ENCODE measurements at places on chromosomes 1 and 21. TPM values are rescaled to one million over a fixed set of nuclear protein-coding genes. Genes with fewer than 3 reads are reported as not detected.

DNA sequence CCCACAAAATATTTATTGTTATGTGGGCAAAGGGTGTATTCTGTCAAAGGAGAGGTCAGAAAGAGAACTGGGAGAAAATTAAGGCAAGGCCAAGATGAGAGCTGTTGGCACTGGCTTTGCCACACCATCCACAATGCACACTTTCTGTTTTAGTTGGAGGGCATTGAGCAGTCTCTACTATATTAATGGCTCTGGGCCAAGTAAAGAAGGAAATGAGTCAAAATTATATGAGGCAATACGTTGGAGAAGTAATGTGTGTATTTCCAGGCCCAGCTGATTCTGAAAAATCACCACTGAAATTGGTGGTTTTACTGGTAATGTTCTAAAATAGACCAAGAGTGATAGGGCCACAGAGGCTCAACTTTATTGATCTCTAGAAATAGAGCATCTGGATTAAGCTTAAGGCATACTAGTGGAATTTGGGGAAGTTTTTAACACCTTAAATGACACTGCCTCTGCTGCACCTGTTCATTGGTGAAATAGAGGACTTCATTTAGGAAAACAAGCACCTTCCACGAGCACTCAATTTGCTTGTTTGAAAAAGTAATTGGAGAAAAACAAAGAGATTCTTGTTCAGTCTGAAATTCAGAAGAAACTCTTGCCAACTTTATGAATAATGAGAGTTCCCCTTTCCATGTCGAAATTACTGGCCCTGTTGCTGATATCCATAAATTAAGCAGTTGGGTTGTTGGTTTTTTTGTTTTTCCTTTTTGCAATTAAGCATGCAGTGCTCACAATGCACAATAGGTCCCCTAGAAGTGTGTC is 424.9 kb downstream of the ADGRL2 start:
- H3K27ac ChIP-seq, result no peak overlapping the region
- H3K4me3 ChIP-seq, result no peak overlapping the region
- H3K27me3 ChIP-seq, result no peaks in the 10 kb centered on the region
- no peaks in the 10 kb centered on the region for H3K36me3 ChIP-seq
- DNase-seq, result no peak
- H3K4me1 ChIP-seq, result no peaks in the 10 kb centered on the region

DNA sequence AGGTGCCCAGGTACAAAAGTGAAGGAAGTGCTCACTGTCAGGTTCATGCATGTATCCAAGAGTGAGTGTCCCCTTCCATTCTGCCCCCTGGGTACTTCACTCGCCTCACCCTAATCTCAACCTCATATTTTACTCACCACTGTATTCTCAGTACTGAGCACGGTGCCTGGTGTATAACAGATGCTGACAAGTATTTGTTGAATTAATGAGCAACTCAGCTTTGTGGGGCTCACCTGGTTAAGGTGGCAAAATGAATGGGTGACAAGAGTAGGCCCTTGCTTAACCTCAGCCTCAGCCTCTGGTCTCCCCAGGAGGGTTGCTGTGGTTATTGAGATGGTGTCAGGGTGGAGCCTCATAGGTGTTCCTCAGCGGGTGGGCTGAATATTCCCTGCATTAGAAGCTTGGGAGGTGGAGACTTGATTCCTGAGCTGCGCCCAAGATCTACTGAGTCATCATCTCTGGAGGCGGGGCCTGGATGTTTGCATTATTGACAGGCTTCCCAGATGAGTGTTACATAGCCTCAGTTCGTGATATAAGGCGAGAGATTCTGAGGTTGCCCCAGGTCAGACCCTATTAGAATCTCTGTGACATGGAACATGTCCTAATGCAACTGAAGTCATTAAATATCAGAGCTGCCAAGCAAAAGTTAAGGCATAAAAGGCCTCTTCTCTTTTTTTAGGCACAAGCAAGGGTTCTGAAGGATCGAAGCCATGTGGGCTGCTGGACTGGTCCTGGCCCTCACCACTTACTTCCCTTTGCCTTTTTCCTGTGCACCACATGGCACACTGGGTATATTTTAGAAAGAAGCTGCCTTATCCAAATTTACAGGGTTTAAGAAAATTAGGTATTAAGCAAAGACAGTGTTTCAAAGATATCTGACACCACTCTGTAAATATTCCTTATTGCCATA is 39.2 kb downstream of the SYT6 start:
- no peak for DNase-seq
- no peak overlapping the region for H3K27ac ChIP-seq

DNA sequence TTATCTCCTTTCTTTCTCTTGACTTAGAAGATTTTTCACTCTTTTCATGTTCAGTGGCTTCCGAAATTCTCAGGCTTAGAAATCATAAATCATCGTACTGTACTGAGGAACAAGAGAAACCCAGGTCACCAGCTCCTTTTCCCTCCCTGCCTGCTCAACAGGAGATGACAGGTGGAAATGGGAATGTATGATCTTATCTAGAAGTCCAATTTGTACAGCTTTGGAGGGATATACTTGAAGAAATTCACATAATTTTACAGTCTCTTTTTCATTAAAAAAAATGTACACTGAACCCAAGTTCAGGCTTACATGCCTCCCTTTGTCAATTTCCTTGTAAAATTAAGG is 11.7 kb downstream of the EVA1C start:
- no peaks in the 10 kb centered on the region for H3K27me3 ChIP-seq
- H3K27ac ChIP-seq, result no peak overlapping the region
- no peak overlapping the region for H3K4me3 ChIP-seq
- no peaks in the 10 kb centered on the region for H3K4me1 ChIP-seq
- no peak for DNase-seq
- no peaks in the 10 kb centered on the region for H3K36me3 ChIP-seq

GRCh38 chr21:44984792-44985440 is 45.1 kb downstream of the SLX9 start:
- H3K27me3 ChIP-seq, result no peaks in the 10 kb centered on the region
- no peak overlapping the region for H3K4me3 ChIP-seq
- H3K36me3 ChIP-seq, result no peaks in the 10 kb centered on the region
- DNase-seq, result no peak

- peak overlapping the region; percentile 84 for H3K27ac ChIP-seq
- H3K4me1 ChIP-seq, result peaks cover 45% of the 10 kb centered on the region
- no peaks in the 10 kb centered on the region for H3K27me3 ChIP-seq
- H3K36me3 ChIP-seq, result no peaks in the 10 kb centered on the region
These were observed 4.7 kb upstream of the DENND2D start for GRCh38 chr1:111204983-111205713.

DNA sequence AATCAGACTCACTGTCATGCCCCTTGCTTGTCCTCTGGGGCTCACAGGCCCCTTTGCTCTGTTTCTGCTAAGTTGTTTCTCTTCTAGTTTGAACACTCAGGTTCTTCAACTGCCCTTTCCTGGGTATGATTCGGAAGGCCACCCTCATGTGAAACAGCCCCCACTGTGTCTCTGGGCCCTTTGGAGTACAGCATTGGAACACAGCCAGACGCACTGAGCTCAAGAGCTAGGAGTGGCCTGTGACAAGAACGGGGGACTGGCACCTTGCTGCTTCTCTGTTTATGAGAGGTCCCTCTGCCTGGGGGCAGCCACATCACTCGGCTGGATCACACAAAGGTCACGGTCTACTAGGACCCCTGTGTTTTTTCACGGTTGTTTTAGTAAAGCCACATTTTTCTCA is 114.4 kb upstream of the ZC3H12A start:
- no peaks in the 10 kb centered on the region for H3K4me1 ChIP-seq
- H3K4me3 ChIP-seq, result no peak overlapping the region

DNA sequence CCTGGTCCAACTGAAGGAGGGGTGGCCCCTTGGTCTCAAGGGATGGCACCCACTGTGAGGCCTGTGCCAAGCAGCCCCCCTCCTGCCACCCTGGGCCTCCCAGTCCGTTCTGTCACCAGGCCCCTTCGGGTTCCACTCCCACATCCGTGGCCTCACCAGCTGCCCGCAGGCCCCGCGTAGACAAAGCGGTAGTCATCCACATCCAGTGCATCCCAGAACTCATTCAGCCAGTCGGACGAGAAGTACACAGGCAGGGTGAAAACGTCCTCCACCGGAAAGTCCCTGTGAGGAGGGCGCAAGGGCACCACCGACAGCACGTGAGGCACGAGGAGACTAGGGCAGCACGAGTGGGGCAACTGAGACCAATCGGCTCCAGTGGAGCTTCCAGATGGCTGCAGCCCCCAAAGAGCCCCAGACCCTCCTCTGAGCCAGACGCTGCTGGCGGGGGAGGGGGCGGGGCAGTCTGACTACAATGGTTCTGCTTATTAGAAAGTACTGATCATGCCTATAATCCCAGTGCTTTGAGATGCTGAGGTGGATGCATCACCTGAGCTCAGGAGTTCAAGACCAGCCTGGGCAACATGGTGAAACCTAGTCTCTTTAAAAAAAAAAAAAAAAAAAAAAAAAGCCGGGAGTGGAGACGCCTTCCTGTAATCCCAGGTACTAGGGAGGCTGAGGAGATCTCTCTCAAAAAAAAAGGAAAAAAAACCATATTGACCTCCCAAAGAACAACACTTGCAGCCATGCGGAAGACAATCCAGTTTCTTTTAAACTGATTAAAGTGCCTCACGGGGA is 1.2 kb downstream of the JMJD4 start:
- DNase-seq, result no peak
- H3K27me3 ChIP-seq, result no peaks in the 10 kb centered on the region
- peaks cover 10% of the 10 kb centered on the region for H3K36me3 ChIP-seq

GRCh38 chr1:213385201-213385600 is 334.2 kb downstream of the RPS6KC1 start:
- no peaks in the 10 kb centered on the region for H3K36me3 ChIP-seq
- no peak overlapping the region for H3K27ac ChIP-seq
- H3K4me1 ChIP-seq, result no peaks in the 10 kb centered on the region
- H3K27me3 ChIP-seq, result no peaks in the 10 kb centered on the region
- DNase-seq, result no peak
- H3K4me3 ChIP-seq, result no peak overlapping the region

DNA sequence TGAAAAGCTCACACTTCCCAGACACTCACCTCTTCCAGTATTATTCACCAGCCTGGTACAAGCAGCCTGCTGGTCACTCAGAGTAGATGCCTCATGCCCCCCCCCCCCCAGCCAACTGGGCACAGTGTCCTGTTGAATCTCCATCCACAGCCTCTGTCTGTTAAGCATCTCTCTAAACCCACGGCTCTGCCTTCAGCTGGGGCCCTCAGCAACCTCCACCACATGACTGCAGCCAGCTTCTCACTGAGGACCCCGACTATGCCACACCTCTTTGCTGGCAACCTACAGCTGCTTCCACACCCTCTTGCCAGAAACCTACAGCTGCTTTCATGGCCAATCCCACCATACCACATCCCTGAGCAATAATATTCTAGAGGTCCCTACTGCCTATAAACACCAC is 113.1 kb downstream of the RHOU start:
- no peak overlapping the region for H3K27ac ChIP-seq
- H3K36me3 ChIP-seq, result no peaks in the 10 kb centered on the region
- no peak for DNase-seq
- H3K27me3 ChIP-seq, result no peaks in the 10 kb centered on the region
- H3K4me1 ChIP-seq, result no peaks in the 10 kb centered on the region
- no peak overlapping the region for H3K4me3 ChIP-seq

- no peak overlapping the region for H3K4me3 ChIP-seq
- H3K4me1 ChIP-seq, result peaks cover 26% of the 10 kb centered on the region
- no peaks in the 10 kb centered on the region for H3K27me3 ChIP-seq
- H3K36me3 ChIP-seq, result no peaks in the 10 kb centered on the region
- no peak for DNase-seq
These were observed 4.9 kb downstream of the CGN start for GRCh38 chr1:151516031-151516511.

DNA sequence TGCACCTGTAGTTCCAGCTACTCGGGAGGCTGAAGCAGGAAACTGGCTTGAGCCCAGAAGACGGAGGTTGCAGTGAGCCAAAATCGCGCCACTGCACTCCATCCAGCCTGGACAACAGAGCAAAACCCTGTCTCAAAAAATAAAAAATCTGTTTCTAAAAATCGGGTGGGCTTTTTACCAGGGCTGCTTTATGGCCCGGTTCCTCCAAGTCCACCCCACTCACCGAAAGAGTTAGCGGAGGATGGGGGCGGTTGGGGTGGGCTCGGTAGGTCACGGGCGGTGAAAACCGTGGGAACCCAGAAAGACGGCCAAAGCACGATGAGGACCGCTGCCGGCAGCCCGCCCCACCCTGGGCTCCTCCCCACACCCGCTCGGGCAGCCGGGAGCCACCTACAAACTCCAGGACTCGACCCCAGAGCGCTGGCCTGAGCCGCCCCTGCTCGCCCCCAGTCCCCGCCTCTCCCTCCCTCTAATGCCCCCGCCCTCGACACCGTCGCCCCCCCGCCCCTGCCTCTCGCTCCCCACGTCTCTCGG is 846 bp upstream of the PER3 start:
- DNase-seq, result no peak
- H3K36me3 ChIP-seq, result peaks cover 7% of the 10 kb centered on the region
- H3K4me3 ChIP-seq, result no peak overlapping the region
- H3K4me1 ChIP-seq, result peaks cover 28% of the 10 kb centered on the region
- peak overlapping the region; percentile 86 for H3K27ac ChIP-seq

GRCh38 chr1:83769072-83769471 is 229.9 kb downstream of the TTLL7 start:
- H3K27me3 ChIP-seq, result no peaks in the 10 kb centered on the region
- H3K4me1 ChIP-seq, result no peaks in the 10 kb centered on the region
- H3K4me3 ChIP-seq, result no peak overlapping the region
- DNase-seq, result no peak

GRCh38 chr1:40956407-40956806 is 23.1 kb upstream of the CTPS1 start:
- no peaks in the 10 kb centered on the region for H3K36me3 ChIP-seq
- H3K27me3 ChIP-seq, result peaks cover 5% of the 10 kb centered on the region
- DNase-seq, result no peak

DNA sequence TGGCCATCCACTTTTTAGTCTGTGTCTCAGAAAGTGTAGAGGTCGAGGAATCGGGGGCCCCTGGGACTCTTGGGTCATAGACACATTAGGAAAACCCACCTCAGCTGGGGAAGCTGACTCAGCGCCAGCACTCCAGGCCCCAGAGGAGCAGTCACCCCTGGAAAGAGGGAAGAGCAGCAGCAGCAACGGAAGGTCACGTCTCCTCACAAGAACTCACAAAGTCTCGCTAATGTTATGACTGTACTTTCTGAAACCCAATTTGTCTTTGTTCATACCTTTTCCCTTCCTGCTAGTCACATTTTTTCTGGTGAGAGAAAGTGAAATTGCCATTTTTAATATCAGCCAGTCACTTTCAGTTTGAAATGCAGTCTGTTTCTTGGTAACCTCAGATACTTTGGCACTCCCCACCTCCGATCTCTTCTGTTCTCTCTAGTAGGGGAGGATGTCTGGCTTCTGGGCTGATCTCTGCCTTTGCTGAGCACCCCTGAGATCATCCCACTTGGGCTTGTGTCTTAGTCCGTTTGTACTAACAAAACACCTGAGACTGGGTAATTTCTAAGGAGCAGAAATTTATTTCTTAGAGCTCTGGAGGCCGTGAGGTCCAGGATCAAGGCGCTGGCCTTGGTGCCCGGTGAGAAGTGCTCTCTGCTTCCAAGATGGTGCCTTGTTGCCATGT is 6.0 kb upstream of the NLRP3 start:
- H3K4me3 ChIP-seq, result peak overlapping the region; percentile 55
- peak; percentile 58 for DNase-seq
- peak overlapping the region; percentile 41 for H3K27ac ChIP-seq
- H3K36me3 ChIP-seq, result no peaks in the 10 kb centered on the region
- no peaks in the 10 kb centered on the region for H3K27me3 ChIP-seq

The CLEC20A gene
- total RNA-seq, result not detected

The AGT gene
- total RNA-seq, result not detected

The MEGF6 gene
- total RNA-seq, result 167 TPM

The TMEM167B gene
- total RNA-seq, result 42.9 TPM

The SSR2 gene
- 276 TPM for total RNA-seq

The NTRK1 gene
- total RNA-seq, result not detected
